Activated CD4-positive, alpha-beta memory T cell treated with anti-CD3 and anti-CD28 coated beads for 36 hours (primary cell): ENCODE measurements at places on chromosomes 6 and 20. TPM values are rescaled to one million over a fixed set of nuclear protein-coding genes. Genes with fewer than 3 reads are reported as not detected.

DNA sequence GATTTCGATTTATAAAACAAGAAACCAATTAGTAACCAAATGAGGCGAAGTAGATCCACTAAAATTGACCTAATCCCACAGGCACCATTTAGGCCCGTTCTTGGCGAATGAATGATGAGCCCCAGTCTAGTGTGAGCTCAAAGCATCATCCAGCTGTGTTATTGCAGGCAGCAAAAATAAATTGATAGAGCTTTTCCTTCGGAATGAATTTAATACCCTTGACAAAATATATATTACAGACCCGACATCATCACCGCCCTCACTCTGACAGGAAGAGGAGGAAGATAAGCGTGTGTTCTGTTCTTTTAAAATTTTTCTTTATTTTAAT lies 7.8 kb downstream of the SIM1 start:
- no peak for DNase-seq

DNA sequence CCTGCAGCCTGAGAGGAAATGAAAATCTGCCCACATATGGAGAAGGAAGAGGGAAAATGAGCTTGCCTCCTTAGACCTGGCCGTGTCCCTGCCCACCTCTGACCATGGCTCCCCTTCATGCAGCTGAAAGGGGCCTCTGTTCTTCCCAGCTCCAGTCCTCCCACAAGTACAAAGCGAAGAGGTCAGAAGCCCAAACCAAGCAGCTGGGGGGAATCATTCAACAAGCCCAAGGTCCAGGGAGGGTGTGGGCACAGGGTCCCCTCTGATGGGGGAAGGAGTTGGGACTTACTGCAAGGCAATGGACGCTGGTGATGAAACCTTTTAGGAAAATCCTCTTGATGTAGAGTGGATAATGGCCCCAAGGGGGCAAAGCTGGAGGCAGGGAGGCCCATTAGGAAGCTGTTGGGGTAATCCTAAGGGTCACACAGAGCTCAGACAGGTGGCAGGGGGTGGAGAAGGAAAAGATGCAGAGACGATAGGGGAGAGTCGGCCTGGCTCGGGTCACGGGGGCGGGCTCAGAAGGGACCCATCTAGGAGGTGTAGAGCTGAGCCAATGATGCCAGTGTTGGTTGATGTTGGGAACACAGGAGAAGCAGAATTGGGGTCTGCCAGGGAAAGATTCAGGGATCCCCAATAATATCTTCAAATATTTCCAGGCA lies 16.1 kb upstream of the GRM4 start:
- DNase-seq, result no peak

DNA sequence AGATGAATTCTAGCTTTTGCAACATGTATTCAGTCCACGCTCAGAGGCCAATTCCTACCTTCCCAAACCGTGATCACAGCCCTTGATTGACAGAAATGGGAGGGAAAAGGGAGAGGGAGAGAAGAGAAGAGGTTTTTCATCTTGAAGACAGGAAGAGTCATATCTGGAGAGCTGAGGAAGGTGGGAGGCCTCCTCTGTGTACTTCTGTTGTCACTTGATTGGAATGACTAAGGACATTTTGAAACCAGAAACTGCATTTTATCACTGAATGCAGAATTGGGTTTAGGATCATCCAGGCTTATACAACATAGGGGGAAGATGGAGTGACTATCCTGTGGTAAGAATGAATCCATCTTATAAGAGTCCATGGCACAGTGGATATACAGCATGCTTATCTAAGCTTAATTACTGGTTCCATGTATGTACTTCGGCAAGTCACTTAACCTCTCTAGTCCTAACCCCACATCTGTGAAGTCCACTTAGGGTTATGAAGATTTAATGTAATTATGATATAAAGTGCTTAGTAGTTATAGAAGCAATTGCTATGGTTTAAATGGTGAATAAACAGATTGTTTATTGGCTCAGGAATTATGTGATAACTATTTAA lies 144.0 kb downstream of the BCKDHB start:
- peak; percentile 20 for DNase-seq

MAS1L gene
- not detected for total RNA-seq

- peak; percentile 47 for DNase-seq
Observed at GRCh38 chr6:105452924-105453756, 50.3 kb upstream of the PREP start.

GRCh38 chr20:17995967-17996819 lies 27.4 kb downstream of the MGME1 start:
- DNase-seq, result peak; percentile 55

- no peak for DNase-seq
Observed at GRCh38 chr6:131565056-131565455, 8.0 kb upstream of the ARG1 start.

- no peak for DNase-seq
Observed at GRCh38 chr20:49104365-49104648, 58.2 kb downstream of the CSE1L start.

- no peak for DNase-seq
Observed at GRCh38 chr6:35292494-35292893, 5.1 kb upstream of the DEF6 start.

- DNase-seq, result no peak
Observed at GRCh38 chr6:150235218-150235617, 92.4 kb downstream of the PPP1R14C start.

MUCL3 gene
- total RNA-seq, result not detected

GRCh38 chr6:165732696-165733488 lies 69.9 kb upstream of the PDE10A start:
- DNase-seq, result no peak

GRCh38 chr20:59148701-59149493 lies 14.7 kb upstream of the ZNF831 start:
- DNase-seq, result peak; percentile 48

BHLHE23 gene
- total RNA-seq, result not detected

GRCh38 chr6:83160167-83160566 lies 32.9 kb downstream of the PGM3 start:
- DNase-seq, result no peak

GRCh38 chr6:90080876-90081481 lies 186.7 kb downstream of the GJA10 start:
- peak; percentile 94 for DNase-seq

- no peak for DNase-seq
Observed at GRCh38 chr6:167937948-167938911, 59.2 kb upstream of the KIF25 start.

DNA sequence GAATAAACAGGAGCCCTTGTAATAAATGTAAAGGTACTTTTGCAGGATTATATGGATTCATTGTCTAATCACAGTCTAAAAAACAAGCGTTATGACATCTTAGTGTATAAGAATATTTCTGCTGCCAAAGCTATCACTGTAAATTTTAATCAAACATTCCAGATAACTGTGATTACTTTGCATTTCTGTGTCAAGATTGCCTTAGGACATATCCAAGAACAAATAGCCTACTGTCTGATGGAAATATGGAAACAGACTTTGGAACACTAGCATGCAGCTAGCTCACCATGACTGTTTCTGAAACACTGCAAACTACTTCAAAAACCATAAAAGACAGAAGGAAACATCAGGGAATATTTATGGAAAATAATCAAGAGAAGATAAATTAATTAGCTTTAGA lies 248.7 kb upstream of the ASCC3 start:
- no peak for DNase-seq

DNA sequence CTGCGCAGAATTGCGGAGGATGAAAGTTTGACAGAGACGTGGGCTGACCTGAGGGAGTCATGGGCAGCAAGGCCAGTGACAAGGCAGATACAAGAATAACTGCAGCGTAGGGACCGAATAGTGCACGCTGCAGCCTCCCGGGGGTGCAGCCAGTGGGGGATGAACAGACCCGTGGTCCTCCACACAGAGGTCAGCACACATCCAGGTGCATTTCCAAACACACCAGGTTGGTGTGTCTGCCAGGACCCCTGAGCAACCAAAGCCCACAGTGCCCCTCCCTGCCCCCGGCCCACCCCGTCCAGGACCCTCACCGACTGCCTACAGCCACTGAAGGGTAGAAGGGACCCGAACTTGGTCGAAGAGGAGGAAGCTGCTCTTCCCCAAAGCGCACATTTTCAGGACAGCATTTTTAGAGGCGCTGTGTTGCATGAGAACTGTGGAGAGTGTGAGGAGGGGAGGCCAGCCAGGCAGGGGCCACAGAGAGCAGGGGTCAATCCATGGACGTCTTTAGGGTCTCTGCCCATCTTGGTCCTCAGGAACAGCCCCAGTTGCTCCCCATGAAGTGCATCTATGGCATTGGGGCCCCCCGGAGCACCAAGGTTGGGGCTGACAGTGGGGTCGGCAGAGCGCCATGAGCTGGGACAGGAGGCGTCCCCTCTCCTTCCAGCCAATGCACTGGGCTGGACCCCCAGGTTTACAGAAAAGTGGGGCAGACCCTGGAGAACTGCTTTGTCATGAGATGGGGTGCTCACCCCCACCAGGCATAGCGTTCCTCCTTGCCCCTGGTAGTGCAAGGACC lies 157.8 kb upstream of the AFDN start:
- DNase-seq, result no peak

DNA sequence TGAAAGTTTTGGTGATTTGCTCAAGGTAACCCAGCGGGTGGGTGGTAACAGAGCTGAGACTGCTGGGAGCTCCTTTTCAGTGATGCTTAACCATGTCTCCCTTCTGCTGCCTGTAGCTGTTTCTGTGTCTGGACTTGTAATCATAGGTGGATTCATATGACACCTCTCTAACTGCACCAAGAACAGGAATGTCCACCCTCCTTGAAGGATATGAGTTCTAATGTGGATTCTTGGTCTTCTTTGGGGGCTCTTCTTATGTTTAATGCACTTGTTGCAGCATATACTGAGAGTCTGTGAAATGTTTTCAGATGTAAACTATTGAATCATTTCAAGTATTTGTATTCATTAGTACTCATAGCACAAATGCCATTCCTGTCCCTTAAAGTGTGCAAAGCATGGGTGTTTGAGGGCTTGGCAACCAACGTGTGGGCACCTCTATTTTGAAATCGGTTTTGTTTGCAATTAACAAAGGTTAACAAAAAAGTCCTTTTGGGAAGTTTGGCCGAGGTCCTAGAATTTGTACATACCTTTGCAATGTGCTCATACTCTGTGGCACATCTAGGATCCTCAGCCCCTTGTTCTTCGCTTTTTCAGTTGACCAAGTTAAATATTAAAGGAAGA lies 138.0 kb downstream of the SOX4 start:
- DNase-seq, result no peak
